NCI-H748 treated with DMSO at 0.1 percent for 48 hours (cell line): ENCODE measurements at places on chromosomes 1 and 21.

- no peak for DNase-seq
These were observed 10.7 kb downstream of the LRRC47 start for GRCh38 chr1:3785456-3786157.

GRCh38 chr1:205472737-205473441 is 17.0 kb upstream of the BLACAT1 start:
- no peak for DNase-seq

DNA sequence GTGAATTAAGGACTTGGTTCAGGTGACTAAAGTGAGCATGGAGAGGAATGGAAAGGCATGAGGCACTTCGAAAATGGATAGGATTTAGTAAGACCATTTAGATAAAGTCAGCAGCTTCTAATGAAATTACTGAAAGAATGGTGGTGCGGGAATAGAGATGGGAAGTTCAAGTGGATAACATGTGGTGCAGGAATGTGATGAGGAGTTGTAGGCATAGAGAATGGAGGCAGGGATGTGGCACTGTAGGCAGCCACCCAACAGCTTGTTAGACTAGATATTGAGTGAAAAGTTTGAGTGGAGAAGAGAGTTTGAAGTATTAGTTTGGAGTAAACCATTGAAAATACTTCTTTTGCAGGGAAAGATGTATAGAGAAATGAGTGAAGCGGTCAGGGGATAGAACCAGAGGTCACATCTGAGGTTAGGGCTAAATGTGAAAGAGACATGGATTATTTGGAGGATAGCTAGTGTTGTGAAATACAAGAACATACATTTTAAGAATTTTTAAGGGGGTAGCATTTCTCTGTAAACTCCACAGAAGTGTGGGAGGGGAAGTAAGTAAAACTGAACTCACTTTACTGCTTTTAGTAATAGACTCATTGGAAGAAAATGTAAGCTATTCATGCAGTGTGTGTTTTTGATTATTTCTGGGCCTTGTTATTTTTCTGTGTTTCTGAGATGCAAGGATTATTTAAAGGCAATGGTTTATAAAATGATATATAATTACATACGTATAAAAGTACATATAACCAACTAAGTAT is 46.2 kb downstream of the DYRK1A start:
- no peak for DNase-seq

- no peak for DNase-seq
These were observed 3.6 kb upstream of the HENMT1 start for GRCh38 chr1:108664481-108664880.

GRCh38 chr1:173856903-173857302 is 10.9 kb downstream of the GAS5 start:
- no peak for DNase-seq

- no peak for DNase-seq
These were observed 10.3 kb upstream of the EPS8L3 start for GRCh38 chr1:109773900-109774485.

GRCh38 chr1:38613996-38614395 is 245.6 kb downstream of the RRAGC start:
- no peak for DNase-seq

DNA sequence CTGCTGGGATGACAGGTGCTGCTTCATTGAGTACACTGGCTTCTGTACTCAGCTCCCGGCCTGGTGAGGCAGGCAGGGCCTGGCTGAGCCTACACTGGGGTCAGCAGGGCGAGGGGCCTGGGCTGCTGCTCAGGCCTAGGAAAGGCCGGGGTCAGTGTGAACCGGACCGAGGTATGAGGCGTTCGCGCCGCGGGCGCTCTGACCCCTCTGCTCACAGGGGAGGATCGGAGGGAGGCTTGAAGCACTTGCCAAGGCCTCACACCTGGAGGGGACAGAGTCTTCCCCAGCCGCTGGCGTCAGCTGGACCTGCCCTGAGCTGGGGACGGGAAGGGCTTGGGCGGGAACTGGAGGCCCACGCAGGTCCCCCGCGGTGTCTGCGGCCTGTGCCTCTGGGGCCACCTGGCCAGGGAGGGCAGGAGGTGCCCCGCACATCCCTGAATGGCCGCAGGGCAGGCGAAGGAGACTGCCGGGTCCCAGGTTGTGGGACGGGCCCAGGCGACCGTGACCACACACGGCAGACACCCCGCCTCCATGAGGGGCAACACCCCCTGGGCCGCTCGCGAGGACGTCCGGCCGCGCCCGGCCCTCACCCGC is 466 bp downstream of the PEX10 start:
- DNase-seq, result no peak

- no peak for DNase-seq
These were observed 9.5 kb upstream of the TMEM61 start for GRCh38 chr1:54970901-54971300.

DNA sequence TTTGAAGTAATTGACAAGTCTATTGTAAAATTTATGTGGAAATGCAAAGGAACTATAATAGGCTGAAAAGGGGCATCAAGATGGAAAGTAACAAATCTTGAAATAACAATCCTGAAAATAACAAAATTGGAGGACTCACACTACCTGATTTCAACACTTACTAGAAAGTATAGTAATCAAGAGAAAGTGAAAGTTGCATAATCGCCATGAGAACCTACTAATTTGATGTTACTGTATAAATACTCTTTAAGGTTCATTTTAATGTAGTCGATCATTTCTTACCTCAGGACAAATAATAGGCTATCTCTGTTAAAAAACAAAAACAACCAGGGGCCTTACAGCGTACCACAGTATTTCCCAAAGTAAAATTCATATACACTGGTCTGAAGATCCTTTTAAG is 71.7 kb downstream of the EDEM3 start:
- DNase-seq, result no peak

DNA sequence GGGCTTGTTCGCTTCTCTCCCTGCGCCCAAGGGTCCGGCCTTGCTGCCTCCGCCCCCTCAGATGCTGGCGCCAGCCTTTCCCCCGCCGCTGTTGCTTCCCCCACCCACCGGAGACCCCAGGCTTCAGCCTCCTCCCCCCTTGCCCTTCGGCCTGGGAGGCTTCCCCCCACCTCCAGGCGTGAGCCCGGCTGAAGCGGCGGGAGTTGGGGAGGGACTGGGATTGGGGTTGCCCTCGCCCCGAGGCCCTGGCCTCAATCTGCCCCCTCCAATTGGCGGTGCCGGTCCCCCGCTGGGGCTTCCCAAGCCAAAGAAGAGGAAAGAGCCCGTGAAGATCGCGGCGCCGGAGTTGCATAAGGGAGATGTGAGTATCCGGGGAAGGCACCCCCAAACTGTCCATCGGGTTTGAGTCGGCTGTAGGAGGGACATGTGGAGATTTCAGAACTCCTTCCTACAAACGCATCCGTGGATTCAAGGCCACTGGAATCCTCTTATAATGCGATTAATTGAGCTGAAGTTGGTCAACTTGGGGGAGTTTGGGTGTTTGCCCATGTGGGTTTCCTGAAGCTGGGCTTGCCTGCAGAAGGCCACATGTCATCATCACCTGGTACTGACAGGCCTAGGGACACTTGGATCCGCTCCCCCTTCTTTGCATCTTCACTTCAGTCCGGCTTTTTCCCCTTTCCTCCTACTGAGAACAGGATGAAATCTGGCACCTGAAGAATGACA is 707 bp downstream of the PRCC start:
- DNase-seq, result peak; percentile 13

DNA sequence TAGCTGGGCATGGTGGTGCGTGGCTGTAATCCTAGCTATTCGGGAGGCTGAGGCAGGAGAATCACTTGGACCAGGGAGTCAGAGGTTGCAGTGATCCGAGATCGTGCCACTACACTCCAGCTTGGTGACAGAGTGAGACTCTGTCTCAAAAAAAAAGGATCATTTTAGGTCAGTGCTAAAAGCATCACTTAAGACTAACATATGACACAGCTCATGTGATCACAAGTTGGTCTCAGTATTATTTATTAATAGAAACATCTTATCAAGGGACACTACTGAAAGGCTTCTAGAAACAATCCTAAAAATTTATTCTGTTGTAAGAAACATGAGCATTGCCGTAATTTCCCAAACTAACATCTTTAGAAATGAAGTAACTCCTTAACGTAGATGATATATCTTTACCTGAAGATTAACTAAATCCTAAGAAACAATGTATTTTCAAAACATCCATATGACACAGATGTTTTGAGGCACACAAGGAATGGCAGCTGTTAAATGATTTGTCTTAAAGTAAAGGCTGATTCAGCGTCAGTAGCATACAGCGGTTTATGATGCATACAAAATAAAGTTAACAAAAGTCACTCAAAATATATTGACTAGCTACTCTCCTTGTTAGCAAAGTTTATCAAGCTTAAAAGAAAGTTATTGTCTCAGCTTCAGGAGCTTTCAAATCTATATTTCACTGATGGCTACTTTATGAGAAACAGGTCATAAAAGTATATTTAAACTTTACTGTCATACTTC is 2.6 kb downstream of the NIBAN1 start:
- no peak for DNase-seq

DNA sequence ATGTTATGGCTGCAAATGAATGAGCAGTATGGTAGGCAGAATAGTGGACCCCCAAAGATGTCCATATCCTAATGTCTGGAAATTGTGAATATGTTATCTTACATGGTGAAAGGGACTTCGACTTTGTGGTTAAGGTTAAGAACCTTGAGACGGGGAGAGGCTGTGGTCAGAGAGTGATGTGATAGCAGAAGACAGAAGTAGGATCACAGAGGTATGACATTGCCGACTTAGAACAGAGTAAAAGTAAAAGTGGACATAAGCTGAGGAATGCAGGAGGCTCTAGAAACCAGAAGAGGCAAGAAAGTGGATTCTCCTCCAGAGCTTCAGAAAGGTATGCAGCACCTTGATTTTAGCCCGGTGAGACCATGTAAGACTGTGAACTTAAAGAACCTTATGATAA is 74.6 kb downstream of the CTH start:
- no peak for DNase-seq

DNA sequence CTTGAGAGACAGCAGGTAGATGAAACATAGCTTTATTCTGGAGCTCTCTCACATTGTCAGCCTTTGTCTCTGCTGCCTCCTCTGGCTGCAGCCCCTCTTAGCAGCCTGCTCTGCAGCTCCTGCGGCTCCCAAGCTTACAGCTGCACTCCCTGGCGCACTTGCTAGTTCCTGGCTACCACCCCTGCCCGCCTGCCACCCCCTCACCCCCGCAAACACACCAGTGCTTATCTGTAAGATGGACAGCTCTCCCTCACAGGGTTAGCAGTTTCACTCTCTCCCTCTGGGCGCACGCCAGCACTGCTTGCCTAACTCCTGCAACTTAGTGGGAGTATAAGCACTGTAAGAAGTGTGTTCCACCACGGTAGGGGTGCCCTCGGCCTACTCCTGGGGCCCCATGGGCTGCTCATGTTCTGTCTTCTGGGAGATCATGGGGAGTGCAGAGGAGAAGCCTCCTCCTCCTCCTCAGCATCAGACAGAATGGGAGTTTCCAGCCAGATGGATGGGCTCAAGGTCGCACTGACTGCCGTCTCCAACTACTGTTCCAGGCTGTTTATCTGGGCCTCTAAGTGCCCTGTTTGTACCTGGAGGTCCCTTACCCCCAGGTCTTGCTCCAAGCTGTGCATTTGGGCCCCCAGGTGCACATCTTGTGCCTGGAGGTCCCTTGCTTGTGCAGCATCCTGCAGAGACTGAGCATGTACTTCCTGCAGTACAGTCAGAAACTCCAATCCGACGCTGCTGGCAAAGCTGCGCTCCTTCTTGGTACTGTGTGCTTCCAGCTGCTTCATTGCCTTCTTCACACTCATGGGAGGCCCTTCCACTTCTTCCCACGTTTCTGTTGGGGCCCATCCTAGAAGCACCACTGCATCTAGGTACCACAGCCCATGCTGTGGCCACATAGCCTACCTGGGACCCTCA is 1388.1 kb downstream of the AMY1C start:
- no peak for DNase-seq

- DNase-seq, result peak; percentile 25
These were observed 39.9 kb upstream of the IFNAR2 start for GRCh38 chr21:33189824-33190223.

DNA sequence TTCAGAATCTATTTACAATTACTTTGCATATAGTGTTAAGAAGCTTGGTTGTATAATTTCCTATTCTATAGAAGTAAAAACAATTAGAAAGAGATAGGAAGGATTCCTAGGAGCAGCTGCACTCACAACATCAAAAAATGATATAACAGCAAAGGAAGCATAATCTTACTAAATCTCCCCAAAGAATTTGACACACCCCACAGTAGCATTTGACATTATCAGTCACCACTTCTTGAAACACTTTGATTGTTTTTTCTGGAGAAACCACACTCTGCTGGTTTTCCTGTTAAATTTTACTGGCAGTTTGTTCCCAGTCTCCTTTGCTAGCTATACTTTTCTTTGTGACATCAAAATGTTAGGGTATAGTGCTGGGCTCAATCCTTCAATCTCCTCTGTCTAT is 100.8 kb upstream of the KIAA1614 start:
- no peak for DNase-seq

DNA sequence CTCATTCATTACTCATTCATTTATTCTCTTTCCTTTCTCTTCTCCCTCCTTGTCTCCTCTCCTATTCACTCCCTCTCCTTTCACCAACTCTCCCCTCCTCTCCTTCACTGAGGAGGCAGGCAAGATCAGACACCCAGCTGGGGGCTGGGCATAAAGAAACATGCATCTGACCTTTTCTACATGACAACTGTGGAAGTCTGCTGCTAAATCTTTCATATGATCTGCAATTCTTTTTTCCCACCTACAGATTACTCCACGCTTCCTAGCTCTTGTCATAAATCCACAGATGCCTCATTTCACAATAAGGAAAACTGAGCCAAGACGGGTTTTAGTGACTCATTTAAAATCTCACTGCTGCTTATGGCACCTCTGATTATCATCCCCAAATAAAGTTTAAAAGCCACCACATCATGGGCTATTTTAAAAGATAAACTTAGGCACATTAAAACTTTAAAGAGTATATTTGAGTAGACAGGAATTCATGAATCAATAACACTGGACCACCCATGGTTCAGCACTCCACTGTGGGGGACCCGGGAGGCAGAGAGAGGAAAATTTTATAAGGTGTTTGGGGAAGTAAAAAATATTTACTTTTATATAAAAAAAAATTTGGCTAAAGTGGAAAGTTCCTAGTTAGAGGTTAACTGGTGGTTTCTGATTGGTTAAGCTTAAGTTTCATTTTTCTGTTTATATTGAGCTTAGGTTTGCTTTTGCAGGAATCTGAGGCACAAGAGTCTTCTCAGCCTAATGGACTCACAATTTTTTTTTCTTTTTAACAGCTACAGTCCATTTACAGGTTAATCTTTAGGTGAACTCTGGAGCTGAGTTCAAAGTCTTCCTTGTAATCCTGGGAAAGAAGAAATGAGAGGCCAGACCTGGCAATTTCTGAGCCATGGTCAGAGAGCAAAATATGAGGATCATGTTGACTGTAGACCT is 55.8 kb upstream of the DNAH14 start:
- no peak for DNase-seq

DNA sequence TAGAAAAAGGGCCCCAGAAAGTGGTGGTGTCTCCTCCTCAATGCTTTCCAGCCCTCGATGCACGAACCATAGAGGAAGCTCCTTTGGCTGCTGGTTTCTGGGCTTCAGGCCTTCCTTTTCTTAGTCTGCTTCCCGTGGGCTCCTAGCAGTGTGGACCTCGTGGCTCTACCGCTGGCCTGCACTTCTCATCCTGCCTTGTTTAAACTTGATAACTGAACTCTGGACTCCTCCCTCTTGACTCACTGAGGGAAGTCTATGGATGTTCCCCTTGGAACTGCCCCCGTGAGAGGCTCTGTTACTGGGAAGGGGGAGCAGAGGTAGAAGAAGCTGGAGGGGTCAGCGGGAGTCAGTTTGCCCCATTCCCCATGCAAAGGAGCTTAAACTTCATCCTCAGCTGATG is 75.3 kb upstream of the WDR26 start:
- DNase-seq, result no peak

GRCh38 chr1:19353596-19353995 is 41.5 kb downstream of the SLC66A1 start:
- DNase-seq, result peak; percentile 49
